Kidney capillary endothelial cell (primary cell): ENCODE measurements at places on chromosomes 7 and 10.
A peak's percentile ranks its signal among the peaks of the same experiment; 100 is the strongest.

GRCh38 chr10:24701447-24701846 is 22.2 kb downstream of the ARHGAP21 start:
- DNase-seq: no peak

GRCh38 chr7:66913118-66914037 is 7.6 kb upstream of the TMEM248 start:
- DNase-seq: no peak

DNA sequence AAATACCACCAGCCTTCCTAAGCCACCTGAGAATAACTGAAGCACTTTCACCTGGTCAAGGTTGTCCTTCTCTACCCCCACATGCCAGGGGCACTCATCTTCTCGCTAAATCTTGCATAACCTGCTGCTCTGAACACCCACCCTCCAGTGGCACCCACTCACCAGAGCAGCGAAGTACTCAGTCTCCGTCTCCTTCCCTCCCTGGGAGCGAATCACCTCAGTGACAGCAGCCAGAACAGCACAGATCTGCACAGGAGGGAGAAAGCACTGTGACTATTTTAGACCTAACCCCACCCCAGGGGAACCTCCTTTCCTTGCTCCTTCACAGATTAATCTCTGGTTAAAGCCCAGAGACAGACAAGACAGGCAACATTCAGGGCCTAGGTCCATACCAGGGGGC is 5.1 kb downstream of the RRP12 start:
- no peak for DNase-seq

- DNase-seq: no peak
Measured at GRCh38 chr10:99235658-99236626, at the start of gene HPSE2. Gene HPSE2, minus strand, starts transcription at chr10:99235852.

- no peak for DNase-seq
Measured at GRCh38 chr7:106456329-106456728, 171.5 kb upstream of the NAMPT start.

DNA sequence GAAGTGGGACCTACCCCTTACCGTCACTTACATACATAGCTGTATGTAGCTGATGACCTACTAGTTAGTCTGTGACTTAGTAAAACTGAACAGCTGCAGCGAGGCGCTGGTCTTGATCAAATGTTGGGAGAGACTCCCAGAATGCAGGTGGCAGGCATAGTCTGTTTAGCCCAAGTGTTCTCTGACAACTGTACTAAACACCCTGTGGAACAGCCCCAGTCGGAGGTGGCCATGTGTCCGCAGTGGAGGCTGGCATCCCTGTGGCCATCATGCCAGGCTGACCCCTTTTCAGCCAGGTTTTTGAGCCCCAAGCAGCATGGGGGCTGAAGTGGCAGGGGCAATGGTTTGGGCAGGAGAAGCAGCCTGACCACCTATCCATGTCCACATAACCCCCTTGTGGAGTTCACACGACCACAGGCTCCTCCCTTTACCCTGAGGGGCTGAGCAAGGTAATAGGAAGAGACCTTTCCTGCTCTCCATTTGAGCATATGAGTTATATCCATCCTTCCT is 7.2 kb downstream of the ADCY1 start:
- DNase-seq: no peak

DNA sequence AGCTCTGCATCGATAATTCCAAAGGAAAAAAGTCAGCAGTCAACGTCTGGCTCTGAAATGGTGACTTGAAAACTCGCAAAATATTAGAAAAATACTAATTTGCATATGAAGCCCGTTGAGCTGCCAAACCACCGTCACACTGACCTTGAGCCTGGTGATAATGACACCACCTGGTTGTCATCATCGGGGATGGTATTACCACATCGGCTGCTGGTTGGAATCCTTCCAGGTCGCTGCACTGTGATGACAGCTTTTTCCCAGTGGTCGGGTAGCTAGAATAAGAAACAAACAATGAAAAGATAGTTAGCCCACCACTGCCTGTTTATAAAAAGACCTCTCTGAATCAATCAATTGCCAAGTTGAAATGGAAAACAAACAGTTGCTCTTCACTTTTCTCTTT is 41.6 kb downstream of the LAMB1 start:
- no peak for DNase-seq

- peak; percentile 62 for DNase-seq
Measured at GRCh38 chr7:28674359-28674782, 262.1 kb downstream of the CREB5 start.

- no peak for DNase-seq
Measured at GRCh38 chr10:18268005-18268404, 127.8 kb downstream of the CACNB2 start.

DNA sequence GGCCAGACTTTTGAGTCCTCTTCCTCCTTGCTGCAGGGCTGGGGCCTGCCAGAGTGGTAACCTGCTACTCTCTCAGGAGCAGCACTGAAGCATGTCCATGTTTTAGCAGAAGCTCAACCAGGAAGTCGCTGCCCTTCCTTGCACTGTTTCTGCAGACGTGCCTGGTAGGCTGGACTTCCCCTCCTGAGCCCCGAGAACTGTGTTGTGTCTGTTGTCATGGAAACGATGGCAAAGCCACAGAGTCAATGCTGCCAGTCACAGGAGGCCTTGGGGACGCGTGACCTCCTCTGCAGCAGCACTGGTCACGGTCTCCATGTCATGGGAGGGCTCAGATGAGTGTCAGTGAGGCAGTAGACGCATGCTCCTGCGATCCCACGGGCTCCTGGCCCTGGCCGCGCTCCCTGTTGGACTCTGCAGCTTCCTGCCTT is 145.5 kb downstream of the FANK1 start:
- peak; percentile 98 for DNase-seq

DNA sequence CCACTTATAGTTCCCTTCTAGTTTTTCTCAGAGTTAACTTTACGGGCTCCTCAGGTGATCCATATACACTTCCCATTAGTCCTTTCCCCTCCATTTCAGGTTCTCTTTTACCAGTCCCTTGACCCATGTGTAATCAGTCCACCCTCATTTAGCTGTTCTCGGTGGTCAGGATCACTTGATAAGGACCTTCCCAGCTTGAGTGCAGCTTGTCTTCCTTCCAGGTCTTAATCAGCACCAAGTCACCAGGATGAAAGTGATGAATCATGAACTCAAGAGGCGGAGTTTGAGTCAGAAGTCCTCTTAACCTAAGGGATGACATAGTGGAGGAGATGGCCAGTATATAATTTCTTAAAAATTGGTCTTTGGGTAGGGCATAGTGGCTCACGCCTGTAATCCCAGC is 63.1 kb upstream of the CNTNAP2 start:
- no peak for DNase-seq

DNA sequence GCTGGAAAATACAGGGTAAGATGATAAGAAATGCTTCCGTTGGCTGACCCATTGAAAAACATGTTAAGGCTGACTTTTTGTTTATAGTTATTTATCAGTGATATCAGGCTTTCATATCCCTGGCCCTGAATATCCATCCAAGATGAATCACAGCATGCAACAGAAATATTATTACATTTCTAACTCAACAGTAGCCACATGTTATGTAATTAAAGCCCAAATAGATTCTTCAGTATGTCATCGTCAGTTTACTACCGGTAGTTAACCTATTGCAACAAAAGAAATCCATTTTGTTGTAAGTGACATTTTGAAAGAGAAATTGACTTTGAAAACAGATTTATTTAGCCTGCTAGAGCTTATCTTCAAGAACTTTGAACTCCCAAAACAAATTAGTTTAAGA is 354.1 kb upstream of the CELF2 start:
- DNase-seq: no peak

DNA sequence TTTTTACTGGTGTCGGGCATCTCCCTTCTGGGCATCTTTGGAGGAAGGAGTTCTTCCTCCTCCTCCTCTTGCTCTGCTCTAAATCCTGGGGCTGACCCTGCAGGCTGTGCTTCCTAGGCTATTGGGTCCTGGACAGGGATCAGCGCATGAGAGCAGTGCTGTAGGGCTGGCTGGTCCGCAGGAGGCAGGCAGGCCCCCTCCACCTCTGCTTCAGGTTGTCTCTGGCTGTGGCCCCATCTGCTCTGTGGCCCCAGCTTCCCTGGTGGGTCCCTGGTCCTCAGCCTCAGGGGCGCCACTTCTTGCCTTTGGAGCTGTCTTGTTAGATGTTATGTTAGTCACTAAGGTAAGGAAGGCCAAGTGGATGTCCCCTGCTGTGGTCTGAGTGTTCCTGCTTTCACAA is 237.3 kb upstream of the PITRM1 start:
- DNase-seq: no peak

DNA sequence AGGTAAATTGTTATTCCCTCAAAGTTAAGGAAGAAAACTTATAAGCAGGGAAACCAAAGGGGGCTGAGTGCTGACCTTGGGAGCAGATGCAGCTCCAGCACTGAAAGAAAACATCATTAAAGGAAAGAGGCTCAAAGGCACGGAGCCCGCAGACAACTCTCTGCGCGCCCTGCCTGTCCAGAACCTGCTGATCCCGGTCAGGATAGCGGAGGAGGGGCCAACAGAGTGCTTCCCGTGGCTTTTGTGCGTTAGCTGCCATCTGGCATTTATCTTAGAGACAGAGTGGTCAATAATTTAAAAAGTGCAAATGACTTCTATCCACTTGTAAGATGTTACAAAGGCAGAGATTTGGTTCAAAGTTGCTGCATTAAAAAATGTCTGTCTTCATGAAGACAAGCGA is 162.1 kb downstream of the FANK1 start:
- no peak for DNase-seq

- DNase-seq: peak; percentile 21
Measured at GRCh38 chr10:59465088-59465487, 102.7 kb upstream of the FAM13C start.

DNA sequence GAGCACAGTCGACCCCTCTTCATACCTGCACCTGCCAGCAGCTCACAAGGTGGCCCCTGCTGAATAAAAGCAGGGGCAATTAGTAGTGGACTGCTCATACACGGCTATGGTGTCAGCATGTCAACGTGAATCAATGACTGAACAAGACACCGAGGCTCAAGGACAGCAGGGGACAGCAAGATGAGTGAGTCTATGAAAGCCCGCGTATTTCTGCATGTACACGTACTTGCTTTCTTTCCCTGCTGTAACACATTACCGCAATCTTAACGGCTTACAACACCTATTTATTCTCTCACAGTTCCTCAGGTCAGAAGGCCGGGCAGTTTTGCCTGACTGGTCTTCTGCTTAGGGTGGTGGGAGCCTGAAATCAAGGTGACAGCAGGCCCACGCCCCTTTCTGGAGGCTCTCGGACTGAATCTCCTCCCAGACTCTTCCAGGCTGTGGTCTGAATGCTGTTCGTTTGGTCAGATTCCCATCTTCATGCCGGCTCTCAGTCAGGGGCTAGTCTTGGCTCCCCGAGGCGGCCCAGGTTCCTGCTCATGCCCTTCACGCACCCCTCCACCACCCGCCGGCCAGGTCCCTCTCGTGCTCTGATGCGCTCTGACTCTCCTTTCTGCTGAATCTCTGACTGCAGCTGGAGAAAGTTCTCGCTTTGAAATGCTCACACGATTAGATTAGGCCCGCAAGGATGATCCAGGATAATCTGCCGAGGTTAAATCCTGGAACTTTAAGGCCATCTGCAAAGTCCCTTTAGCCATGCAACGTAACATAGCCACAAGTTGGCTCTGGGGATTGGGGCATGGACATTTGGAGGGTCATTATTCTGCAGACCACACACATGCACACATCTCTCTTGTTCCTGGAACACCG is 7.8 kb upstream of the PPP2R2D start:
- no peak for DNase-seq

GRCh38 chr10:48364659-48365405 is 58.4 kb downstream of the MAPK8 start:
- peak; percentile 85 for DNase-seq

DNA sequence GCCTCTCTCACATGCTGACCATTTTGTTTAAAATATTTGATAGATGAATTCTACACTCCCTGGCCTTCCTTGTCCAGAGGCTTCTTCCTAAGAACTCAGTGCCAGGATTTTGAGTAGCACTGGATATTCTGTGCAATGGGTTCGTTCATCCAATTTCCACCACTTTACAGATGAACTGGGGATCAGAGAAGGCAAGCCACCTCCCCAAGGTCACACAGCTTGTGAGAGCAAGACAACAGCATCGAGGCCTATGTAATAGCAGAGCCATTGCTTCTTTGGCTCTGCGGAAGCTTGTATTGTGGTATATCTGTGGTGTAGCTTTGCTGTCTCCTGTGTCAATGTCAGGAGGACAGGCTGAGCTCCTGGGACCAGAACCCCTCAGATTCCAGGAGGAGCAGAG is 140.9 kb downstream of the PLPP4 start:
- no peak for DNase-seq

DNA sequence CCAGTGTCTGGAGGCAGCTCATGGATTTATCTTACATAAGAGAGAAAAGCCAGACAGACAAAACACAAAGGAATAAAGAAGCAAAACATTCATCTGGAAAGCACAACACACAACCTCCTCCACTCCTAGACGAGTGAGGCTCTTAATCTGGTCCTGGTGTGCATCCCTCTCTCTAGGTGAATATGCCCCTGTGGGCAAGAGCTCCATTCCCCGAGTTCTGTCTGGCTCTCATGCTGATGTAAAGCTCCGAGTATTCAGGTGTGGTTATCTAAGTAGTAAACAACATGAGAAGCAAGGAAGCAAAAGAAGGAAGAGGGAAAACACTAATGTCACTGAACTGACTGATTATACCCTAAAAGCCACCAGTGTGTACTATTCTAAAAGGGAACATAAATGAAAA is 47.9 kb upstream of the FEZF1 start:
- DNase-seq: no peak

DNA sequence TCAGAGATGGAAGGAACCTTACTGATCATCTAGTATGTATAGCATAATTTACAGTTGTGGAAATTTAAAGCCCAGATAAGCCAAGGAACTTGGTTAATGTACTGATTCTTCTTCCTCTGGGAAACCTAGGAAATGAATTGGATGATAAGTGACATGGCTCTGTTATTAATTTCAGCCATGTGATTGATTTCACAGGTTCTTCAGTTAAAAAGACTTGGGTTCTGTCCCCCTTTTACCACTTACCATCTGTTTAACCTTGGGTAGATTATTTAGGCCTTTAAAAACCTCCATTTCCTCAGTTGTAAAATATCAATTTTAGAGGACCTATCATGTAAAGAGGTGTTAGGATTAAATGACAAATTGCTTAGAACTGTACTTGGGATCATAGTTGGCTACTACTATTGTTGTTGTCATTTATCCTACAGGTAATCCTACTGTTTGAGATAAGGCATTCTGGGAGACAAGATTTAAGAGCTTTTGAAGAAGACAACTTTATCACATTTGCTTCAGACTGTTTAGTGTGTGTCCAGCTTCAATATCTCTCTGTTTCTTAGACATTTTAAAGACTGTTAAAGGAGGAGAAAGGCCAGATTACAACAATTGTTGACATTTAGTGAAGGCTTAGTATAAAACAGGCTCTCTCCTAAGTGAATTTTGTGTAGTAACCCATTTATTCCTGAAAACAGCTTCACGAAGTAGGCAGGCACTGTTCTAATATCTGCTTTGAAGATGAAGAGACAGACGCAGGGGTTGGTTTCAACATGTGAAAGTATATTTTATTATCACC is 997.1 kb upstream of the C7orf33 start:
- no peak for DNase-seq

DNA sequence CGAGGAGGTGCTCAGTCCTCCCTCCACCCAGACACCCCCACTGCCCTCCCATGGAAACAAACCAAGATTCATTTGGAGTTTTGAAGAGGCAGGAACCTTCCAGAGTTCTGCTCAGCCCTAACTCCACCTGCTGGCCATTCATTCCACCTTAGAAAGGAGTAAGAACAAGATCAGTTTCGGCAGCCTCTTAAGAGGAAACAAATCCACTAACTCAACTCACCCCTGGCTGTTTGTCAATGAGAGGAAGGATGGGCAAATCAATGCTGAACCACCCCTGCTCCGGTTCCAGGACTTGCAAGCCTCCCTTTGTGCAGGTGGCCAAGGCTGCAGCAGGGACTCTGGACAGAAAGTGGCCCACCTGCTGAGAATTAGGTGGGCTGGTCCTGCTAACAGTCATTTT is 26.2 kb downstream of the CCDC3 start:
- no peak for DNase-seq
